ENCODE measurements at places on chromosomes 16 and 17.
A peak's percentile ranks its signal among the peaks of the same experiment; 100 is the strongest.

GRCh38 chr17:79950751-79951150, 84.9 kb downstream of the TBC1D16 start:
- DNase-seq = no peak

GRCh38 chr17:65712383-65713267, 151.2 kb upstream of the AXIN2 start:
- no peak for DNase-seq

- no peak for DNase-seq
These were observed 13.8 kb upstream of the C16orf87 start for GRCh38 chr16:46844771-46845170.

DNA sequence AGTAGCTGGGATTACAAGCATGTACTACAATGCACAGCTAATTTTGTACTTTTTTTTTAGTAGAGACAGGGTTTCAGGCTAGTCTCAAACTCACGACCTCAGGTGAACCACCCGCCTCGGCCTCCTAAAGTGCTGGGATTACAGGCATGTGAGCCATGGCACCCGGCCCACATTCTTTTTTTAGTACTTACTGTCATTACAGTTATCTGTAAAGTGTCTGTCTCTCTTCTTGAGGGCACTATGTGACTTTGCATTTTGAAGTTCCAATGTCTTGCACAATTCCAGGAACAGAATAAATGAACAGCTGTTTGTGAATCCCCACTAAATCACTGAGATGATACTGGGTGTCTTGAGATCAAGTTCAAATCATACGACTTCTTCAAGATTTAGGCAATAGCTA, 1540.3 kb downstream of the CDH11 start:
- no peak for DNase-seq

- no peak for DNase-seq
These were observed 201.4 kb upstream of the CIBAR2 start for GRCh38 chr16:85313526-85314301.

DNA sequence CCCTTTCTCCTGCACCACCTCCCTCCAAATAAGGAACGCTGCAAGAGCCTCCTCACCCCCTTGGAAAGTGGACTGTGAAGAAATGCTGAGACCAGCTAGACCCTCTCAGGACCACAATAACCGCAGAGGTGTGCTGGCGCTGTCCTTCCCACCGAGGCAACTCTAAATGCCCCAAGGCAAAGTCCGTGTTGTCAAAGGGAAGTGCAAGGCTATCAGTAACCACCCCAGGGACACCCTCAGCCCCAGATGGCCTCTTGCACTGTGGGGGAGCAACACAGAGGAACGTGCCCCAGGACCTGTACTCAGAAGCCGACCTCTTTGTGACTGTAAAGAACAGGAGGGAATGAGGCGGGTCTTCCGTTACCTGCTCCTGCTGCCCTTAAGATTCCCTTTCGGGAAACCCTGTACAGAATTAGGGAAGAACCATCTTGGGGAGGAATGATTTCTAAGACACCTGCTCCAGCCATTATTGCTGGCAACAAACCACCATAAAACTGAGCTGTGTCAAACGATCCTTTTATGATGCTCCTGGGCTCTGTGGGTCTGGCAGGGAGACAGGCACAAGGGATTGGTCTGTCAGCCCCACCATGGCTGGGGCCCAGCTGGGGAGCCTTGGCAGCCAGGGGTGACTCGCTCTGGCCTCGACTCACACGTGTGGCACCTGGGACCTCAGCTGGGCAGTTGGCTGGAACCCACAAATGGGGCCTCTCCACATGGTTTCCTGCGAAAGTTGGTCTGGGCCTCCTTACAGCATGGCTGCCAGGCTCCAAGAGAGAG, 14.6 kb upstream of the MED9 start:
- DNase-seq = no peak

DNA sequence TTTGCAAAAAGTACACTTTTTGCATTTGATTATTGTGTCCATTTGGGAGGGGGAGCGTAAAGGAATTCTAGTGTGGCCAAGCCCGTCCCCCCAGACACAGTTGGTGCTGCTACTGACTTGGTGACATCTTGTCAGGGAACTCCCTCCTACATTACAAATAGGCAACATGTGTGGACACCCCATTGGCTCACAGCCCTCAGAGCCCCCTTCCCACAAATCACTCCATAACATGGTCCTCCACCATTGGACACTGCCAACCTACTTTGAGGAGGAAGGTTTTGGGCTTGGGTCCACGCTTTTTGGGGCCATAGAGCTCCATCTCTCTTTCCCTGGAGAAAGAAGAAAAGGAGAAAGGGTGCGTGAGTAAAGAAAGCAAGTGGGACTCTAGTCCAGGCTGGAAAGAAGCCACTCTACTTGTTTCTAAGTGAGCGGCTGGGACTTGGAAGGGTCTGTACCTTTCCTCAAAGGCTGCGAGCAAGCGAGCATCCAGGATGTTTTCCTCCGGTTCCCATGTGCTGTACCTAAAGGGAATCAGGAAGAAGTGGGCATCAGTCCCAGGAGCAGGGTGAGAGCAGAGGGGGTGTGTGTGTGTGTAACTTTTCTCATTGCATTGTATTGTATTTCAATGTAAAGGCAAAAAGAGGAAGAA, 958 bp downstream of the CBX8 start:
- DNase-seq = no peak

DNA sequence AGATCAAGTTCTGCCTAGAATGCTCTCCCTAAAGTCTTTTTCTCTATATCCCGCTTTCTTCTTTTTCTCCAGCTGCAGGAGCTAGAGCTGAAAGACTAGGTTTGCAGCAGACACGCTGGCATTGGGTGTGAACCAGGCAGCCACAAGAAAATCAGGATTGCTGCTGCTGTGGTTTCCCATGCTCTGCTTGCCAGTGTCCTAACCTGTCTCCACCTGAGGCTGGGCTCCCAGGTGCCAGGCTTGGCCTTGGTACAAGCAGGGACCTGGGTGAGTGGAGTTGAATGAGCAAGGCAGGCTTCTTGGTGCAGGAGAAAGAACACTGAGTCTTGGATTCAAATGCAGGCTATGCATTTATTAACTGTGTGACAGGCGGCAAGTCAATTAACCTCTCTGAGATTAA, 440.3 kb upstream of the MAF start:
- no peak for DNase-seq

DNA sequence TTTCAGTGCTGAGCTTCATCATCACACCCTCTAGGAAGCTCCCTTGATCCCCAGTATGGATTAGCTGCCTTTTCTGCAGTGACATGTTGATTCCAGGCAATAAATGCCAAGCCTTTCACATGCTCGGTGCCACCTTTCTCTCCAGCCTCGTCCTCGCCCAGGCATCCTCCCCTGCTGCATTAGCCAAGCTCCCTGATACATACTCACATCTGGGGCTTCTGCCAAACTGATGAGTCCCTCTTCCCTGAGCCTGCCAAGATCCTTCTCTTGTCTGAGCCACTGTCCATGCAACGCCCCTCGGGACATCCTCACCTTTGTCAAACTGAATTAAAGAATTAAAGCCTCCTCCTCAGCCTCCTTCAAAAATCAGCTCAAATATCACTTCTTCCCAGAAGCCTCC, 538.5 kb upstream of the CDH11 start:
- DNase-seq = no peak

GRCh38 chr17:50570528-50570927, 10.0 kb downstream of the CACNA1G start:
- no peak for DNase-seq

DNA sequence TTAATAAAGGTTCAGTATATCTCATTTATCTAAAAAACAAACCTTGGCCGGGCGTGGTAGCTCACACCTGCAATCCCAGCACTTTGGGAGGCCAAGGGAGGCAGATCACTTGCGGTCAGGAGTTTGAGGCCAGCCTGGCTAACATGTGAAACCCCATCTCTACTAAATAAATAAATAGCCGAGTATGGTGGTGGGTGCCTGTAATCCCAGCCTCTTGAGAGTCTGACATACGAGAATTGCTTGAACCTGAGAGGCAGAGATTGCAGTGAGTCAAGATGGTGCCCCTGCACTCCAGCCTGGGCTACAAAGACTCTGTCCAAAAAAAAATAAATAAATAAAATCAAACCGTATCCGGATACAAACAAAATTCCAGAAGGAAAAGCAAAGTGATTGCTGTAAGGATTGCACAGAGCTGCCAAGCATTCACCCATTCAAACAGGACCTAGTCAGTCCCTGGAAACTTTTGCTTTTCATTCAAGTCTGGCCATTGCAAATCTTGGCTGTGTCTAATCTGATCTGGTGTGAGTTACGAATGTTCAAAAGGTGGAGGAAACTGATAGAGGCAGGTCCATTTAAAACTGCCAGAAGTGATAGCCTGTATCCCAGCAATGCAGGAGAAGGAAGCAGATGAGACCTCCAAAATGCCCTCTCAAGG, 102.5 kb upstream of the CLEC3A start:
- no peak for DNase-seq

GRCh38 chr17:3879186-3879585, 13.7 kb downstream of the CAMKK1 start:
- DNase-seq = no peak

DNA sequence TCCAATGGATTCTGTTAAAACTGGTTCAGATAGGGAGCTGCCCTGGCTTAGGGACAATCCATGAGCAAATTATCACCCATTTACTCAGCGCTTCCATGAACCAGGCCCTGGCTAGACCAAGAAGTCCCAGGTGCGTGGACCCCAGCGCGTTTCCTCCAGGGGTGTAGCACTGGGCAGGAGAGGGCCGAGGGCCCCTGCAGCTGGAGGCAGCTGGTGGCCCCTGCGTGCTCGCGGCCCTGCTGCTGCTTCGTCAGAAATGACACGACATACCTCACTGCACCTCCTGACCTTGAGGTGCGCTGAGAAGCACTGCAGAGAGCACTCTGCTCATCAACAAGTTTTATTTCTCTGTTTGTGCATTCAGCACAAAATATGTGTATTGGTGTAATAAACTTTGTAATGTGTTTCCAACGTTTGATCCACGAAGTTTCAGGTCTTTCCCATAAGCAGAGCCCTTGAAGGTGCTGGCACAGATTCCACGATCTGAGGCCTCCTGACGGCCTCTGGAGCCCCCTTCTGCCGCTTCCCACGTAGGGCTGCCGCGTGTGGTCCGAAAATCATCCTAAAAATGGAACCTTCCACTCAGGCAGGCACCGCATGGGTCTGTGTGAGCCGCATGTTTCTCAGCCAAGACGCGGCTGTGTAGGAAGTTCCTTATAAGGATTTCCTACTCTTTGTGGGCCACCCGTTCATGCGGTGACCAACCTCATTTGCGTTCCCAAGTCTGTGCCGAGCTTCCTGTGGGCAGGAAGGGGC, 50.8 kb upstream of the ZCCHC14 start:
- no peak for DNase-seq

GRCh38 chr16:31141489-31142108, 6.1 kb upstream of the PRSS8 start:
- DNase-seq = peak; percentile 41

DNA sequence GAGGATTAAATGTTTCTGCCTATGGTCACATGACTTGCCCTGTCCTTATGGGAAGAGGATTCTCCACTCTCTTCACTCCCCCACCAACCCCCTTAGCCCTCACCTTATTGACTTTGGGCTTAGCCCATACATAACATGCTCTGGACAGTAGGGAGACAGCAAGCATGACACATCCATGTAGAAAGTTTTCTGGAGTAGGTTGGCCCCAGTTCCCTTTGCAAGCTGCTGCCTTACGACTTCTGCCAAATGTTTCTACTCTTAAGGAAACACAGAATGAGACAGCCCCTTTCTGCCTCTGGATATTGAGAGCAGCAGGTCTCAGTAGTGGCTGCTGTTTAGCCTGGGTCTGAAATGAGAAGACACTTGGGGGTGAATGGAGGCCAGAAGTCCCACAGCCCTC, 282.2 kb downstream of the MAP2K6 start:
- DNase-seq = no peak

- DNase-seq = no peak
These were observed 4.7 kb downstream of the SLC47A1 start for GRCh38 chr17:19538095-19539039.

DNA sequence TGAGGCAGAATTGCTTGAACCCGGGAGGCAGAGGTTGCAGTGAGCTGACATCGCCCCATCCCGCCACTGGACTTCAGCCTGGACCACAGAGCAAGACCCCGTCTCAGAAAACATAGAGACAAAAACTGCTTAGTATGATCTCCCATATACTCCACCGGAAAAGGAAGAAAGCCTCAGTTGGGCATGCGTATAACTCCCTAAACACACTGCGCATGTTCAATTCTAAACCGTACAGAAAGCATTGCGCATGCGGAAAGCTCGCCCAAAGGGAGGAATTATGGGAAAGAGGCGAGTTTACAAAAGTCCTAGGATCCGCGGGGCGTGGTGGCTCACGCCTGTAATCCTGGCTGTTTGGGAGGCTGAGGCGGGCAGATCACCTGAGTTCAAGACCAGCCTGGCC, 312.7 kb upstream of the ERCC4 start:
- no peak for DNase-seq

DNA sequence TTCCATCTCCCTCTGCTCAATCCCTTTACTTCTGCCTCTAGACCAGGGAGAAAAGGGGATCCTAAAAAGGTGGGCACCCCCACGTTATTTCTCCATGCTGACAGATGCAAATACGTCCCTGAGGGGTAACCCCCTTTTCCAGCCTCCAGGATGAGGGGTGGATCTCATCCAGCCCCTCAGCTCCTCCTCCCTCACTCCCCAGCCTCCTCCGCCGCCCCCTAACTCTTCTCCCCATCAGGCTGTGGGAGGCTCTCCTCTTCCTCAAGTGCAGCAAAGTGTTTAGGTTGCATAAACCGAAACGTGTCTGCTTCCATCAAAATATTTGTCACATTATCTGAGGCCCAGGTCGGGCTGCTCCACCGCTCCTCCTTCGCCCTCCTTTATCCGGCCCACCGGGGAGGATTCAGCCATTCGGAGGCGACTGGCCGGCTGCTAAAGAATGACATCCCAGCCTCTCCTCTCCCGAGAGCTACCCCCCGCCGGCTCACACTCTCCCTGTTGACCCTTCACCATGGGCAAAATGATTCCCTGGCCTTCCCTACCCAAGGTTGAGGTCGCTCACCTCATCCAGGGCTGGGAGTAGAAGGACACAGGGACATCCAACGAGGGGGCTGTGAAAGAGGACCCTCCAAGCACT, 1.2 kb upstream of the C1QL1 start:
- DNase-seq = no peak

GRCh38 chr16:8808009-8808408, 10.4 kb downstream of the PMM2 start:
- DNase-seq = no peak

DNA sequence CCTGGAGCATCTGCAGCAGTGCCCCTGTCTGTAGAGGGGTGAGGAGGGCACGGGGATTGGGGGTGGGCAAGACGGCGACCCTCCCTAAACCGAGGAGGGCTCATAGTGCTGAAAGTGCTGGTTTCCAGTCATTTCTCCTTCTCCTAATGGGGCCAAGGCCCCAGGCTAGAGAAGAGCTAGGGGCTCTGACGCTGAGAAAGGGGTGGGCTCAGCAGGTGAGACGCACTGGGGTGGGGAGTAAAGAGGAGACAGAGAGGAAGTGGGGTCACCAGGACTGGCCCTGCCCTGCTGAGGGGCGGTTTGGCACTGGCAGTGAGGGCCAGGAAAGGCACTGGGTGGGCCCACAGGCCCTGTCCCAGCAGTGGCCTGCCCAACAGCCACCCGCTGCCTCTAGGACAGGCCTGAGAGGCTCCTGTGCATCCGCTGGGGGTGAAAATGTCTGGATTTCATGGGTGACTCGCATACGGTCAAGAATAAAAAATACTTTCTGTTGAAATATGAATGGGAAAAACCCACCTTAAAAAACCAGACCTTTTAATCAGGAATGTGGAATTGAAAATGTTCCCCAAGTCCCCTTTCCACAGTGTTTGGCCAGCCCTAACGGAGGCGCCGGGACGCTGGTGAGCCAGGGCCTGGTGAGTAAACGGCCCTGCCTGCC, 122.4 kb upstream of the SMURF2 start:
- no peak for DNase-seq

- no peak for DNase-seq
These were observed 10.2 kb downstream of the MAP3K14 start for GRCh38 chr17:45306623-45307022.
